ENCODE measurements at places on chromosomes 5 and 9.

DNA sequence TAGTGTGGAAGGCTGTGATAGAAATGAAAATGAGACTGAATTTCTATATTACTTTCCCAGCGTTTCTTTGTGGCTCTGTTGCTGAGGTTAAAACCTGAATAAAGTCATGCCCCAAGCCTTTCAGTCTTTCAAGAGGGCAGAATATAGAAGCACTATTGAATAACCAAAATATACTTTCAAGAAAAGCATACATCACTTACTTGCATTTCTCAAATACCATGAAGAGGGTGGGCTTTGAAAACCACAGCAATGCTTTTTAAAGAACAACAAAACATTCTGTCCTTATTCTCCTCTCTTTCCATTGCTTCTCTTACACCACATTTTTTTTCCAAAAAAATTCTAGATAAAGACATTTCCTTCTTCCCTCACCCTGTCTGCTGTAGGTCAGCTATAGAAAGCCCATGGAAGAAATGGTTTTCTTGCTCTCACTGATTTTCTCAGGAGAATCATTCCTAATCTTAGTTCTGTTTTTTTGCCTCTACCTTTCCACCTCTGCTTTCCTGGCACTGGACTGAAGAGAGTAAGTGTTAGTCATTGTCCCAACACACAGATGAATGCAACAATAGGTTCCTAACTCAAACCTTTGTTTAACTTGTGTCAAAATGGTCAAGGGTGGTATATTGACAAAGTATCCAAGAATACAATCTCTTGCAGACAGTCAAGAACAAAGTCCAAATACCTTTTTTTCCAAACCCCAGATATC lies 51.6 kb downstream of the NUDT12 start:
- no peak for DNase-seq

DNA sequence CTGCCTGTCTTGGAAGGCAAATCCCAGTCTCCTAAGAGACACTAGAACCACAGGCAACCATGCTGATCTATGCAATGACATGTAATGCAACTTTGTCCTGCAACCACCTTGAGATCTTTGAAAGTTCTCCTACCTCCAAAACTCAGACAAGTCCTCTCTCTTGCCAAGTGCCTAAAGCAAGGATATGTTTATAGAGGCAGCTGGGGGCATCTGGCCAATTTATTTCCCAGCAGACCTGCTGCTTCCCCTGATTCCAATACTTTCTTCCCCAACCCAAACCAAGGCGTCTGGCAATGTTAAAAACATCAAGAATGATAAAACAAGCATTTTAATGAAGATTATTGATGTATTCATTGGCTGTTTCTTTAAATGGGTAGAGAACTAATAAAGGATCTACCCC lies 138.4 kb downstream of the DOCK8 start:
- no peak for DNase-seq

GRCh38 chr5:72376381-72376780 lies 56.2 kb downstream of the PTCD2 start:
- no peak for DNase-seq

DNA sequence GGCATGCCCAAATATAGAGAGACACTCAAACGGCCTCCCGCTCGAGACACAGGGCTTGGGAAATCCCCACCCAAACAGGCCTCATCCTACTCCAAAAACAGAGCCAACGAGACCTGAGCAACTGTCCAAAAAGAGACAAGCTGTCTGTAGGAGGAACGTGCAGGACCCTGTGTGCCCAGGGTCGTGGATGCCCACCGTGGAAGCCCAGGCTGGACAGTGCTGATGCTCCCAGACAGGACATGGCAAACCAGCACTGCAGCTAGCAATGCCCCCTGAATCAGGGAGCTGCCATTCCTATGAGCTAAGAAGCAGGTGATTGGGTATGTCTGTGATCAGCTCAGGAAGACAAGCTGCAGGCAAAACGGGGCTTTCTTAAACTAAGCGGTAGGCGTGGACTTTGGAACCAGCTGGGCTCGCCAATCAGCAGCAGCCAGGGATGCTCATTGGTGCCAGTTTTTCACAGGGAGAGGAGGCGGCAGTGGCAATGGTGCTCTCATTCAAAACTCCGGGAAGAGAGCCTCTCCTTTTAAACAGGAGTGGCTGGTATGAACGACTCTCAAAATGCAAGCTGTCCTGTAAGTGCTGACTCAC lies 113.1 kb upstream of the IRX2 start:
- no peak for DNase-seq

- no peak for DNase-seq
Measured at GRCh38 chr9:101999441-101999840, 261.0 kb upstream of the GRIN3A start.

DNA sequence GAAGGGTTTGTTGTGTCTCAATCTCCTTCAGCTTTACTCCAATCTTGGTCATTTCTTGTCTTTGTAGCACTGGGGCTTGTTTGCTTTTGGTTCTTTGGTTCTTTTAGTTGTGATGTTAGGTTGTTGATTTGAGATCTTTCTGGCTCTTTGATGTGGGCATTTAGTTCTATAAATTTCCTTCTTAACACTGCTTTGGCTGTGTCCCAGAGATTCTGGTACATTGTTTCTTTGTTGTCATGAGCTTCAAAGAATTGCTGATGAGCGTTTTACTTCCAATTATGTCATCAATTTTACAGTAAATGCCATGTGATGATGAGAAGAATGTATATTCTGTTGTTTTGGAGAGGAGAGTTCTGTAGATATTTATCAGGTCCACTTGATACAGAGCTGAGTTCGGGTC lies 353.3 kb downstream of the MAN2A1 start:
- no peak for DNase-seq

GRCh38 chr9:113042884-113043657 lies 13.5 kb downstream of the ZFP37 start:
- no peak for DNase-seq

- no peak for DNase-seq
Measured at GRCh38 chr5:61163905-61164304, 1.6 kb upstream of the SMIM15 start.
